ENCODE measurements at places on chromosomes 2 and 18. TPM values are rescaled to one million over a fixed set of nuclear protein-coding genes. Genes with fewer than 3 reads are reported as not detected.

Gene TMEM198
- 3.6 TPM for total RNA-seq

GRCh38 chr2:62824388-62824787 is 118.9 kb downstream of the EHBP1 start:
- no peaks in the 10 kb centered on the region for H3K27me3 ChIP-seq
- no peaks in the 10 kb centered on the region for H3K4me1 ChIP-seq
- H3K36me3 ChIP-seq = peaks cover 12% of the 10 kb centered on the region

Gene ADGRF3
- 7.4 TPM for total RNA-seq

- H3K4me1 ChIP-seq = peaks cover 25% of the 10 kb centered on the region
- no peak overlapping the region for H3K4me3 ChIP-seq
- no peak overlapping the region for H3K27ac ChIP-seq
- no peaks in the 10 kb centered on the region for H3K27me3 ChIP-seq
- DNase-seq = no peak
These were observed 9.0 kb downstream of the CNOT9 start for GRCh38 chr2:218577482-218578220.

- no peak overlapping the region for H3K27ac ChIP-seq
- H3K4me1 ChIP-seq = no peaks in the 10 kb centered on the region
- no peak for DNase-seq
- H3K27me3 ChIP-seq = no peaks in the 10 kb centered on the region
These were observed 215.6 kb upstream of the MAP2 start for GRCh38 chr2:209208211-209208610.

- no peak for DNase-seq
- H3K27me3 ChIP-seq = peaks cover 25% of the 10 kb centered on the region
- no peak overlapping the region for H3K4me3 ChIP-seq
- H3K27ac ChIP-seq = no peak overlapping the region
- no peaks in the 10 kb centered on the region for H3K4me1 ChIP-seq
- no peaks in the 10 kb centered on the region for H3K36me3 ChIP-seq
These were observed 94.1 kb downstream of the COL6A3 start for GRCh38 chr2:237319887-237320286.

Gene HJURP
- total RNA-seq = 35.6 TPM

- no peak overlapping the region for H3K27ac ChIP-seq
- H3K36me3 ChIP-seq = no peaks in the 10 kb centered on the region
- DNase-seq = no peak
- H3K4me3 ChIP-seq = no peak overlapping the region
These were observed 13.4 kb downstream of the BCL11A start for GRCh38 chr2:60540074-60540473.

DNA sequence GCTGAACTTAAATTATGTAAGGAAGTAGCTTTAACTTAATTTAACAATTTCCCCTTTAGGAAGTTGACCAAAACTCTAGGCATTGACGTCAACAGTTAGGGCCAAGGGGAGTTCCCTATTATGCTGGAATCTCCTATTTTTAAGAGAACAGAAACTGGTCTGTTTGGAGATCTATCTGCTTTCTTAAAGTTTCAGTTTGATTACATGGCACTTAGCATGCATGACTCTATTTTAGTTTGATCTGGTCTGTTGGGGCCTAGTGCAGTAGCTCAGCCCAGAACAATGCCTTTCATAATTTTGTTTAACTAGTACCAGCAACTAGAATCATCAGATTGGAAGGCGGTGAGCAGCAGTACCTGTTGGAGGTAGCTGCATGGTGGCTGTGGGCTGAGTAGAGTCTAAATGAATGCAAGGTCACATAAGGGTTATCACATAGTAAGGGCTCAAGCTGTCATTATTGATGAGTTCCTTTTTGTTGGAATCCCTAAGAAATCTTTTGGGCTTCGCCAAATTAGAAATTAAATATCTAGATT is 60.5 kb upstream of the ZNG1B start:
- no peaks in the 10 kb centered on the region for H3K4me1 ChIP-seq
- H3K27ac ChIP-seq = no peak overlapping the region
- DNase-seq = no peak
- H3K27me3 ChIP-seq = peaks cover 13% of the 10 kb centered on the region

DNA sequence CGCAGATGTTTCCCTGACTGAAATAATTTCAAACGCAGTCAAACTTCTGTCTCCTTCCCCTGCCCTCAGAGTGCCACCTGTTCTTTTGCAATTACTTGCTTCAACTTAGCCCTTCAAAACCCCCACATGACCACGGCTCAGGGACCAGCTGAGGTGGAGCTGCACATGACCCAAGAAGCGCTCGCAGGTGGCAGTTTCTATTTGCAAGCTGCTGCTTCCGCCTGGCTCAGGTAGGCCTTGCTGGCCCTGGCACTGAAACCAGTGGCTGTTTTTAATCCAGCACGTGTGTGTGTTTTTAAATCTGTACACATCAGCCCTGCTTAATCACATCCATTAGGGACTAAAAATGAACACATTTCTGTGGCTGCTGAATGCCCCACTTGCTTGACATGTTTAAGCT is 95.3 kb downstream of the CCDC93 start:
- H3K27ac ChIP-seq = no peak overlapping the region
- no peaks in the 10 kb centered on the region for H3K27me3 ChIP-seq
- no peak overlapping the region for H3K4me3 ChIP-seq
- no peak for DNase-seq

Gene TANK
- 346 TPM for total RNA-seq
